ENCODE measurements at places on chromosomes 2 and 18.
A peak's percentile ranks its signal among the peaks of the same experiment; 100 is the strongest.

DNA sequence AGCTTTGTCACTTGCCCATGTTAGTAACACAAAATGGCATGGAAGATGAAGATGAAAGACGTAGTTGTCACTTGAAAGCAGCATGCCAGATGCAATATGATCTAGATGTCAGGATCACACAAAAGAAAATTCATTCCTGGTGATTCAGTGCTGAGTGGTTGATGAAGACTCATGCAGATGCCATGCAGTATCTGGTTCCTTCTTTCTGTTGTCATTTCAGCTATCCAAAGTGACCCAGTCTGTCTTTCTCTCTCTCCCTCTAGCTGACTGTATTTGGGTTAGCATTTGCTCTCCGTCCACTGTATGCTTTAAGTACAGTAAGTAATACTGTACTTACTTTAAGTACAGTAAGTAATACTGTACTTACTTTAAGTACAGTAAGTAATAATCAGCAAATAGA, 50.4 kb downstream of the TTN start:
- no peak for DNase-seq

DNA sequence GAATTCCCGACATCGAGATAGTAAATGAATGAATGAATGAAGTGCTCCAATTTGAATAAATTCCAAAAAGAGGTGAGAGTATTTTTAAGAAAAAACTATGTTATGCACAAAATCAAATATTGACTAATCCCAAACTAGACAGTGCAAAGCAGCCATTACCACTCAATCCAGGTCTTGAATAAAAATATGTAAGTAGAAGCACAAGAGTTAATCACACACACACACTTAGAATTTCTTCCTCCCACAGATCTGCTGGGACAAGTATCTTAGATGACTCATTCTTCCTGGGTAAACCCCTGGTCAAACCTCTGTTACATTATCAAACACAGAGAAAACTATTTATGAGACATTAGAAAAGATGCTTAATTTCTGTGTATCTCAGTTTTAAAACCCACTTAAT, 102.0 kb downstream of the PLA2R1 start:
- no peak for DNase-seq

DNA sequence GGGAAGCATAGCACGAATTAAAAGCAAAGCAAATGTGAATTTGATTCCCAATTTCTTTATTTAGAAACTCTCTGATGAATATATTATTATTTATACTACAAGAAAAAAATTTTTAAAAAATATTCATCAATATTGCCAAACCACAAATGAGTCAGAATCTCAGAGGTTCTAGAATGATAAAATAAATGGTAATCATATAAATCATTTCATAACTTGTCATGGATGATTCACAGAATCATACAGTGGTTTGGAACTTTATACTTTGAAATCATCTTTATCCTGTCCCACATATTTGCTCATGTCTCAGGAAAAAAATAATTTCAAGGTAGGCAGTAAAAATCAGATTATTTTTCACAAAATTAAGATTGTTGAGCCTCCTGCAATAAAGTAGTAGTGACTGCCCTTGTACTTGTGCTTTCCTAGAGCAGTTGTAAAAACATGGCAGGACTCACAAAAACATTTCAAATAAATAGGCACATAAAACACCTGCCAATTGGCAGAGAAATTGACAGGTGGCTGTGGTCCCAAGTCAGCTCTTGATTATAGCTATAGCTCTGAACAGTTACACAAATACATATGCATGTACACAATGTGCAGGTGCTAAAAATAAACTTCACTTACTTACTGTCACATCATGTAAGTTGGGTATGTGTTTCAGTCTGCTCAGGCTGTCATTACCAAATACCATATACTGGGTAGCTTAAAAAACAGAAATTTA, 273.9 kb upstream of the SESTD1 start:
- DNase-seq, result no peak

- no peak for DNase-seq
Measured at GRCh38 chr2:145992572-145992971, 1472.7 kb upstream of the ZEB2 start.

DNA sequence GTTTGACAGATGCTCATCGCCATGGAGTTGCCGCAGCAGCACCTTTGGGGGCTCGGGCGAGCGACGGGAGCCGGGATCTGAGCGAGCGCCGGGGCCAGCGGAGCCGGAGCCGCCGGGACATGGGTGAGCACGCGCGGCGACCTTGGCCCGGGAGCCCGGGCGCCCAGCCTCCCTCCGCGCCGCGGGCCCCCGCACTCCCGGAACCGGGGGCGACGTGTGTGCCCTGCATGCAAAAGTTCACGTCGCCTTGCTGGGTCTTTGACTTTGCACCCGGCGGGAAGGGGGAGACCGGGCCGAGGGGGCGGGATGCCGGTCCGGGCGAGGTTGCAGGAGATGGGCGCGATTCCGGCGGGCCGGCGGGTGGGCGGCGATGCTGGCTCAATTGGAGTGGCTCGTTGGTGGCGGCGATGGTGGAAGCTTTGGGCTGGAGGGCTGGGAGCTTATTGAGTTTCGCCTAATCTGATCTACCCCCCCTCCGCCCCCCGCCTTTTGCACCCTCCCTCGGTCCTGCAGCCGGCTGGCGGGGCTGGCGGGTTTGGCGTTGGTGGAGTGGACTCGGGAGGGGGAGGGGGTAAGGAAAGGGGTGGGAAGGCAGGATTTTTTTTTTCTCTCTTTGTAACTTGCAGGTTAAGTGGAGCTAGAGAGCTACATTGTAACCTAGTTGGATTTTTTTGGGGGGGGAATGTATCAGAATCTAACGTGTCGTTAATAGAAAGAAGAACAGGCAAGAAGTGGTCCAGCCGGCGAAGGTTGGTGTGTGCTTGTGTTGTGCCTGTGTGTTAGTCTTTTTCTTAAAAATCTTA, at the start of gene SETBP1:
TSS of gene SETBP1 (plus strand) at position 616 of the 803 bp plus-strand sequence. CDS start 20,459 bp downstream, outside the sequence.
- DNase-seq, result peak; percentile 32

DNA sequence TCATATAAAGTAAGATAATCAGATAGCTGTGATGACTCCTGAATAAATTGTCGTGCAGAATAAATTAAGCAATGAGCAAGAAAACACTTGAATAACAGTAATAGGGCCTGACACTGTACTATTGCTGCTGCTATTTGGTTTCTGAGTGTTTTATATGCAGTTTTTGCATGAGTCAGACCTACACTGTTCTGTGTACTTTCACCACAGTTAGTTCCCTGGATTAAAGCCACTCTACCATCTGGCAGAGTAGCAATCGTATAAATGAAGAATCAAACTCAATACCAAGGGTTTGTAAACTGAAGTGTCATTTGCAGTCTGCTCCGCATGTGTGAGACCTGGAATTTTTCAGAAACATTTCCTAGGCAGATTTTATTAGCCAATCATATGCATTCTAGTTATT, 398.6 kb upstream of the CDH7 start:
- no peak for DNase-seq

DNA sequence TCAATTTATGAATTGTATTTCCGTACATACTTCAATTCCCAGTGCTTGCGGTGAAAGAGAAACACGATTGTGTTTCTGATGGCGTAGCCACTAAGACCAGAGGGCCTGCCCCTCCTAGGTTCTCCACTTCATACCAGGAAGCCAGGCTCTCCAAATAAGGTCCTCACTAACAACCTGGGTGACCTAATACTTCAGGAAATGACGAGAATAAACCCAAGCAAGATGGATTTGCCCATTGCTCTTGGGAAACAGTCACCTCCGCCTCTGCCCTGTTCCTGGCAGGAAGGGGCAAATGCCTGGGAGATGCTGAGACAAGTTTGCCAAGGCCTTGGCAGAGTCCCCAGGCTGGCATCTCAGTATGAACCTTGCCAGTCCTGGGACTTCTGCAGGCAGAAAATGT, 41.8 kb downstream of the TTC32 start:
- DNase-seq, result no peak

DNA sequence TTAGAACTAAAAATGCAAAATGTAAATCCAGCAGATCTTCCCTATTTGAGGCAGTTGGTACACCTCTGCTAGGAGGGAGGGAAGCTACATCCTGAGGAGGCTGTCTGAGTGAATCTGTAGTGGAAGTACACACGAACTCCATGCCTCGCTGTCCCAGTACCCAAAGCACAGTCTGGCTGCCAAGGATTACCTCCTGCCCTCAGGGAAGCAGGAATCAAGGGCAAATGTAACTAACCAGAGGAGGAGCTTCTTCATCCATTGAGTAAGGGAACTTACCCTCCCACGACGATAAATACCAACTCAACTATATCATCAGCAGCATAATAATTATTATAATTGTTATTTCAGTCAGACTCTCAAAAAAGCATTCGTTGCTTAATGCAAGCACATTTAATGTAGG, 2.1 kb downstream of the DHRS9 start:
- no peak for DNase-seq

GRCh38 chr2:178205853-178206521, 11.7 kb downstream of the OSBPL6 start:
- DNase-seq, result no peak

GRCh38 chr2:222434204-222434603, 9.9 kb downstream of the SGPP2 start:
- DNase-seq, result no peak

DNA sequence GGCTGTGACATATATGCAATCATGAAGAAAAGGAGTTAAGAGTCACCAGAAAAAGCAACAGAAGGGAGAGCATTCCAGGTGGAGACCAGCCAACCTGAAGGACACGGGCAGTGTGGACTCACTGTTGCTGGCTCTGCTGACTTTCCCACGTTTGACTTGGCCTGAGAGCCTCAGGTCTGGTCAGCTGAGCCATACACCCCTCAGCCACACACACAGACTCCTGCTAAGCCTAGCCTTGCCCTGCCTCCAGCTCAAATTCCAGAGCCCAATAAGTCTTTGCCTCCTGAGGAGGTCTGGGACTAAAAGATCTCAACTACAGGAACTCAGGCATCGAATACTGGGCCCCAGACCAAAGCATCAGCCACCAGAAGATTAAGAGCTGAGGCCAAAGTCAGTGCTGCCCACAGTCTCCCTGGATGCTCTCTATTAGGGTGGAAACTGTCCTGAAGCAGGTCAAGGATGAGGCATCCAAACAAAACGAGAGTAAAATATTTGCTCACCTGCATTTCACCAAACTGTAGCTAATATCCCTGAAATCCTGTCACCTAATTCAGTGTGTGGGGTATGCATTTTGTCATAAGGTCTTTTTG, 23.3 kb downstream of the CACNB4 start:
- no peak for DNase-seq

GRCh38 chr2:62152000-62152399, 43.9 kb upstream of the B3GNT2 start:
- no peak for DNase-seq

DNA sequence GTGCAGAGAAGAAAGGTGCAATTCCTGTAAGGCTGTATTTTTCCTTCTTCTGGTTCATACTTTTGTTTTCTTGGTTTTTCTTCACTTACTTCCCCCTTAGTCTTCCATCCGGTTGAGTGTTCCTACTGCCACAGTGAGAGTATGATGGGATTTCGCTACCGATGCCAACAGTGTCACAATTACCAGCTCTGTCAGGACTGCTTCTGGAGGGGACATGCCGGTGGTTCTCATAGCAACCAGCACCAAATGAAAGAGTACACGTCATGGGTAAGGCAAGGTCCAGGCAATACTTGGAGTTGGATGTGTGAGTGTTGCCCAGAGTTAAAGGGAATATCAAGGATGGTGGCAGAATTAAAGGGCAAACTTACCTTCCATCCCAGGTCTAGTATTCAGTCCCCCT, 108.0 kb downstream of the DTNA start:
- DNase-seq, result no peak

DNA sequence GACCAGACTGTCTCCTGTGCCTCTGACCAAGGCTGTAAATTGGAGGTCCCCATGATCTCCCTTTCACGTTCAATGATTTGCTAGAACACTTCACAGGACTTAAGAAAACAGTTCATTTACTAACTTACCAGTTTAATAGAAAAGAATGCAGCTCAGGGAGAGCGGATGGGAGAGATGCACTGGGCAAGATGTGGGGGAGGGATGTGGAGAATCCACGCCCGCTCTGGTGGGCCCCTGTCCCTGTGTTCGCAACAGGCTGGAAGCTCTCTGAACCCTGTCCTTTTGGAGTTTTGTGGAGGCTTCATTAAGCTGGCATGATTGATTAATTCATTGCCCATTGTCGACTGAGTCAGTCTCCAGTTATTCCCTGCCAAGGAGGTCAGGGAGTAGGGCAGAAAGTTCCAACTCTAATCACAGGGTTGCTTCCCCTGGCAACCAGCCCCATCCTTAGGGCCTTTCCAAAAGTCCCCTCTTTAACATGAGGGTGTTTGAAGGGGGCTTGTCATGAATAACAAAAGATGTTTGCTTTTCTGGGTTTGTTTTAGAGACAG, 257.1 kb downstream of the ACKR3 start:
- DNase-seq, result no peak

DNA sequence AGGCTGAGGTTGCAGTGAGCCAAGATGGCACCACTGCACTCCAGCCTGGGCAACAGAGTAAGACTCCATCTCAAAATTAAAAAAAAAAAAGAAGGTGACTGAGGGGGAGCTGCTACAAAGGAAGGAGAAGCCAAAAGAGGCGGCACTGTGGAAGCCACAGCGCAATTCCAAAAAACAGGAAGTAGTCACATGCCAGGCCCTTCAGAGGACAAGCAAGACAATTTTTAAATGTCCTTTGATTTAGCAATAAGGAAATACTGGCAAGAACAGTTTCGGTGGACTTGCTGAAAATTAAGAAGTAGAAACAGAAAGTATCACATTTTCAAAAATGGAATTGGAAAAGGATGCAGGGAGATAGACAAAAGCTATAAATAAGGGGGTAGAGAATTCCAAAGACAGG, 122.8 kb downstream of the OSBPL1A start:
- DNase-seq, result no peak

- DNase-seq, result no peak
Measured at GRCh38 chr2:152486737-152487400, 151.9 kb downstream of the FMNL2 start.

DNA sequence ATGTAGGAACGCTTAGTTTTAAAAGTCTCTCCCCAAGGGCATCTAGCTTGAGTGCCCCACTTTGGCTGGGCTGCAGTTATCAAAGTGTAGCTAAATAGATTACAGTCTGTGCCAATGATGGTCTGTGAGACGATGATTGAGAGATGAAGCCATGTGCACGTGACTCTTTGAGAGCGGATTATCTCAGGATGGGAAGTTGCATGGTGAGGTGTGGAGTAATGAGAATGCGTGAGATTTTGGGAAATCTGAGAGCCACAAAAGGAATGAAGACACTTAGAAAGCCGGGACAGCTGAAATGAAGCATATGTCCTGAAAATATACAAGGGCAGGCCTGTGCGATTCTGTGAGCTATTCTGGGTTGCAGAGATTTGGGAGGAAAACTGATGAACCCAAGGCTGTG, 370.0 kb downstream of the TGIF1 start:
- DNase-seq, result no peak

- DNase-seq, result no peak
Measured at GRCh38 chr2:17136877-17137276, 381.4 kb downstream of the RAD51AP2 start.

- DNase-seq, result no peak
Measured at GRCh38 chr18:59376351-59376935, 17.4 kb upstream of the LMAN1 start.

Measured in CD4-positive, alpha-beta T cell treated with Interleukin-15 for 1 hour (primary cell).